HepG2 (cell line): ENCODE measurements at places on chromosomes 16 and 17. TPM values are rescaled to one million over a fixed set of nuclear protein-coding genes. Genes with fewer than 3 reads are reported as not detected.

CA5A gene
- 85.7 and 106 TPM in 2 replicates for total RNA-seq

SGCA gene
- total RNA-seq = not detected in 2 replicates

RND2 gene
- total RNA-seq = 0.11 TPM in 2 replicates

DNA sequence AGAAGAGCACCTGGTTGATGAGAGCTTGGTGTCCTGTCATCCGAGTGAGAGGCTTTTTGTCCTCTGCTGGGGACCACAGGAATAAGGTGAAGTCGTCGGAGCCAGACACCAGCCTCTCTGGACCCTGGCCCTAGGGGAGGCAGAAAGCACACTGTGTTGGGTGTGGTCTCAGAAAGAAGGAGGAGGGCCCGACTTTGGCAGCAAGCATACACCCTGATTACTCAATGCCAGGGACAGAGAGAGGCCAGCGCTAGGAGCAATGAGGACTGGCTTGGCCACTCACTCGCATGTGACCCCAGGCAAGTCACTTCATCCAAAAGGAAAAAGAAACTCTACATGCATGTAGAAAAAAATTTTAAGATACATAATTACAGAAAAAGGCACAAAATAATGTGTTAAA is 6.8 kb downstream of the NLE1 start:
- H3K4me1 ChIP-seq = no peaks in the 10 kb centered on the region; the same call in 1 of the 2 replicates
- DNase-seq = no peak
- H3K27ac ChIP-seq = no peak overlapping the region

DNA sequence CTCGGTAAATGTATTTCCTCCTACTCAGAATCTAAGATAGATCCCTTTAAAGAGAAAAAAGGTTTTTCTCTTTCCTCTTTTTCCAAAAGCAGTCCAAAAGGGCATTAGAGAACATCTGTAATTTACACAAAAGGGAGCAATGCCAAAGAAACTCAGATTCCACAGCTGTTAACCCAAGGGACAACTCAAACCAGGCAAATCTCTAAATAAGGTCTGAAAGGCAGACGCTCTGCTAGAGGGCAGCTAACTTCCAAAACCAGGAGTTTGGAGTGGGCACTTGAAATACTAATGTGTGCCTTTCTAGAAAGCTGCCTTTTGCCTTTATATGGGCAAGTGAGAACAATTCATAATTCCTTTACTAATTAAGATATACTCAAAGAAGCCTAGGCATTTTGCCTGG is 435.7 kb downstream of the ZFHX3 start:
- H3K36me3 ChIP-seq = no peaks in the 10 kb centered on the region
- 0 out of 2 replicates have a peak, but pooled peaks cover 6% of the 10 kb centered on the region for H3K4me1 ChIP-seq
- no peaks in the 10 kb centered on the region for H3K27me3 ChIP-seq
- no peak overlapping the region for H3K4me3 ChIP-seq

DNA sequence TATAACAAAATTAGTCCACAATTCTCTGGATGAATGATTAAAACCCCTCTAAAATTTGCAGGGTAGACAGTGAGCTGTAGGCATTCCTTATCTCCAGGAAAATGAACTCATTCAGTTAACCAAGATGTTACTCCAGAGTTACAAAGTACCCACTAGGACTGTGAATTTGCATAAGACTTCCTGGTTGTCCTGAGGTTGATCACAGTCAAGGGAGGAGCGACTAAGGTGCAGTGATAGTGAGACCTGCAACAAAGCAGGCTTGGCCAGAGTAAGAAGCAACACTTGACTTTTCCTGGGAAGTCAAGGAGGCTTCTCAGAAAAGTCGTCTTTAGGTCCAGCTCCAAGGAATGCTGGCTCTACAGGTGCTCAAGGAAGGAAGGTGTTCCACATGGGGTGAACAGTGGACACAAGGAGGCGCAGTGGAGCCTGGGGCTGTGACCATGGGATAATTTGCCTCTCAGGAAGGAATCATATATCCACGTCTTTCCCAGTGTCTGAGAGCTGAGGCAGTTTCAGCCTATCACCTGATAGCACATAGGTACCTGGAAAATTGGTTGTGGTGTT is 821.1 kb upstream of the EEF2KMT start:
- no peaks in the 10 kb centered on the region for H3K36me3 ChIP-seq
- H3K27me3 ChIP-seq = no peaks in the 10 kb centered on the region
- peak; percentile 2 for DNase-seq
- H3K4me3 ChIP-seq = no peak overlapping the region

GRCh38 chr16:70594569-70594968 is 51.8 kb upstream of the IL34 start:
- H3K36me3 ChIP-seq = no peaks in the 10 kb centered on the region
- no peak overlapping the region for H3K4me3 ChIP-seq

GRCh38 chr16:51154271-51155171 is 3.5 kb upstream of the SALL1 start:
- DNase-seq = no peak
- H3K27ac ChIP-seq = no peak overlapping the region
- H3K4me3 ChIP-seq = peak overlapping the region; percentile 57
- no peaks in the 10 kb centered on the region for H3K36me3 ChIP-seq

DNA sequence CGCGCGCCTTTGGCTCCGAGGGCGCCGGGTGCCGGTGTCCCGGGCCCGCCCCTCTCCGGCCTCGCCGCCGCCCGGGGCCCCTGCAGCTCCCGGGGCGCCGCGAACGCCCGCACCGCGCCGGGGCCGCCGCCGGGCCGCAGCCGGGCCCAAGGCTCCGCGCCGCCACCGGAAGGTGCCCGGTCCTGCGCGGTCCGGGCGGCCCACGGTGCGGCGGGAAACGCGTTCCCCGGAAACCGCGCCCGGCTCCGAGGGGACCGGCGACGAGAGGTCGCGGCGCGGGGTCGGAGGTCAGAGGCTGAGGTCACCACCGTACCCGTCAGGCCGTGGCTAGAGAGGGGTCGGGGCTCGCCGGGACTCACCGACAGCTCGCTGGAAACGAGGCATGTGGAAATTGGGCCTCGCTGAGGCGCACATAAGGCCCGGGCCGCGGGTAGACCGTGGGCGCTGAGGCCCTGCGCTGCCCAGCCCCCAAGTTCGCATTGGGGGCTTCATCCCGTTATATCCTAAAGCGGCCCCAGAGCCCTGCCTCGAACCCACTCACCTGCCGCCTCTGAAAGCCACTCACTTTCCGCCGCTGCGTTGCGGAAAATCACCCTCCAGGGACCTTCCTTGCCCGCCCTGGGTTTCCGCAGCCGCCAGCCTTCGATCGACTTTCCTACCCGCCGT is at the start of gene DUS1L:
DUS1L (minus strand) TSS at position 167 of the 666 bp plus-strand sequence. CDS start 745 bp downstream, outside the sequence.
- H3K4me1 ChIP-seq = peaks cover 28% of the 10 kb centered on the region
- H3K4me3 ChIP-seq = peak within 1 kb of the TSS; percentile 69
- no peak for DNase-seq
- H3K36me3 ChIP-seq = peaks cover 28% of the 10 kb centered on the region
- H3K27ac ChIP-seq = peak within 1 kb of the TSS; percentile 64

GRCh38 chr16:27495191-27495590 is 54.5 kb downstream of the GTF3C1 start:
- no peak for DNase-seq
- H3K4me1 ChIP-seq = no peaks in the 10 kb centered on the region
- no peak overlapping the region for H3K4me3 ChIP-seq
- H3K27ac ChIP-seq = no peak overlapping the region
- H3K27me3 ChIP-seq = no peaks in the 10 kb centered on the region

GRCh38 chr17:43019418-43019817 is 2.8 kb downstream of the VAT1 start:
- peak overlapping the region; percentile 39 for H3K27ac ChIP-seq
- H3K36me3 ChIP-seq = peaks cover 51% of the 10 kb centered on the region
- no peaks in the 10 kb centered on the region; the same call in 2 of the 3 replicates for H3K27me3 ChIP-seq
- DNase-seq = no peak

- no peaks in the 10 kb centered on the region; the same call in 2 of the 3 replicates for H3K27me3 ChIP-seq
- peak overlapping the region; percentile 63 for H3K4me3 ChIP-seq
- peak overlapping the region; percentile 85 for H3K27ac ChIP-seq
These were observed 4.2 kb upstream of the CBX4 start for GRCh38 chr17:79843474-79843815.

GRCh38 chr16:106623-107324 is 28.7 kb downstream of the MPG start:
- no peak overlapping the region for H3K4me3 ChIP-seq
- H3K36me3 ChIP-seq = peaks cover 49% of the 10 kb centered on the region; the same call in 2 of the 3 replicates
- no peak overlapping the region for H3K27ac ChIP-seq
- no peaks in the 10 kb centered on the region for H3K27me3 ChIP-seq

GRCh38 chr17:40553694-40554534 is 11.4 kb downstream of the CCR7 start:
- no peaks in the 10 kb centered on the region for H3K27me3 ChIP-seq
- H3K36me3 ChIP-seq = no peaks in the 10 kb centered on the region
- no peak overlapping the region for H3K4me3 ChIP-seq
- H3K4me1 ChIP-seq = peaks cover 91% of the 10 kb centered on the region
- peak; percentile 48 for DNase-seq
